Activated T-helper 17 cell treated with anti-CD3 and anti-CD28 coated beads, Interleukin-2, amount 50 U/mL, for 72 hours (primary cell): ENCODE measurements at places on chromosomes 12 and 14.

GRCh38 chr12:49068879-49069506, 786 bp downstream of the RHEBL1 start:
- ATAC-seq = no peak

- ATAC-seq = no peak
Measured at GRCh38 chr14:72783741-72784140, 110.2 kb downstream of the DPF3 start.

GRCh38 chr12:2805143-2805520, 7.3 kb upstream of the ITFG2 start:
- no peak for ATAC-seq

DNA sequence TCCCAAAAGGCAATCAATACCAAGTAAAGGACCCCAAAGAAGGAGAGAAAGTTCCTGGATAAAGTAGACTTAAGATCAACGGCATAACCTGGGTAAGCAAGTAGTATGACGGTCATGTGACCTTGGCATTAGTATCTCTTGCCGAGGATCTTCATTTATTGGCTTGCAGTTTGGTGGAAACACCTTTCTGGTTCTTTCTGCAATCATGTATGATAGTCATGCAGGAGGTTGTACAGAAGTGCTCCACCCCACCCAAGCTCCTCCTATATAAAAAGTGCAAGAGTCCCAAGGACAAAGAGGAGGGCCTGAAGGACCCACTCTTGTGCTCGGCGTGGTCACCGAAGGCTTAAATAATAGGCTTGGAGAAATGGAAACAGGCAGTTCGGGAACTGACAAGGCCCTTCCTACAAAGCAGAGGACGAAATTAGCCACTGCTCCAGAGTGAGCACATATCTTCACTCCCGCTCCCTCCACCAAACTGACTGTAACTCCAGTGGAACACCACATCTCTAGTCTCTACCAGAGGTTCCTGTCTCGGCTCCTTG, 750 bp downstream of the CS start:
- peak; percentile 2 for ATAC-seq

- no peak for ATAC-seq
Measured at GRCh38 chr12:89622115-89622514, 86.5 kb downstream of the ATP2B1 start.

- ATAC-seq = peak; percentile 98
Measured at GRCh38 chr12:52327052-52327829, 6.0 kb upstream of the KRT83 start.

DNA sequence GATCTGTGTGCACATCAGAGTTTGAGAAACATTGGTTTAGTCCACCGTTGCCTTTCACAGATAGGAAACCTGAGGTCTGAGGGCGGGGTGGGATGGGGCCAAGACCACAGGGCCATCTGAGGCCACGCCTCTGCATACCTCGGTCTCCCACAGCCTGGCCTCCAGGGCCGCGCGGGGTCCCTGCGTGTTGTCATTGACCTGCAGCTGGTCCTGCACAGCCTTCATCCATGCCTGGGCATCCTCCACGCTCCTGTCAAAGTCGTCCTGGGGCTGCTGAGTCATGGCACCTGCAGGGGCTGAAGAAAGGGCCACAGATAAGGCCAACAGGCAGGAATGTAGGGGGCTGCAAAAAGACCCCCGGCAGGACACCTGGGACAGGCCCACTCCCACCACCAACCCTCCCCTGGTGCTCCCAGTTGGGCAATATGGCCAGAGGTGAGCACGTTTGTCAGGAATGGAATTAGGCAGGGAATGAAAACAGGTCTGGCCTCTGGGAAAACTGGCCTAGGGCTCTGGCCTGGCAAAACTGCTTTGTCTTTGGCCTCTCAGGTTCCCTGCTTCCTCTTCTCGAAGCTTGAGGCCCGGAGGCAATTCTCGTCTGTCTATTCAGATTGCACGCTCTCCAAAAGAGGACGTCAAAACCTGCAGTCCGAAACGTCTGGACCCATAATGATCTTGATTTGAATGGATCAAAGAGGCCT, 40.8 kb downstream of the SYNE3 start:
- no peak for ATAC-seq

DNA sequence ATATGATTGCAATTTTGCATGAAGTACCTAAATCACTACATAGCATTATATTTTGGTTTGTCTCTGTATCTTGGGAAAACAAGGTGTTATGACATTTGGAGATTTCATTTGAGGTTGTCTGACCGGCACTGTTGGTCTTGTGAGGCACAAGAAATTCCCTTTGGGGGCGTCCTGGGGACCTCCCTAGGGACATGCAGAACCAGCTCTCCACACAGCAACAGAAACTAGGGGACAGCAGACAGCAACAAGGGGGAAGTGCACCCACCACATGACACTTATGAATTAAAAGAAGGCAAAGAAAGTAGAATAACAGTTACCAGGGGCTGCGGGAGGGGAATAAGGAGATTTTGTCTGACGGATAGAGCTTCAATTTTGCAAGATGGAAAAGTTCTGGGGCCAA, 14.4 kb downstream of the DDX54 start:
- no peak for ATAC-seq

GRCh38 chr14:24408764-24409163, 10.0 kb downstream of the NYNRIN start:
- ATAC-seq = no peak

- ATAC-seq = no peak
Measured at GRCh38 chr12:5188472-5188871, 144.8 kb downstream of the KCNA5 start.

GRCh38 chr12:109743076-109743910, 29.7 kb downstream of the FAM222A start:
- no peak for ATAC-seq

DNA sequence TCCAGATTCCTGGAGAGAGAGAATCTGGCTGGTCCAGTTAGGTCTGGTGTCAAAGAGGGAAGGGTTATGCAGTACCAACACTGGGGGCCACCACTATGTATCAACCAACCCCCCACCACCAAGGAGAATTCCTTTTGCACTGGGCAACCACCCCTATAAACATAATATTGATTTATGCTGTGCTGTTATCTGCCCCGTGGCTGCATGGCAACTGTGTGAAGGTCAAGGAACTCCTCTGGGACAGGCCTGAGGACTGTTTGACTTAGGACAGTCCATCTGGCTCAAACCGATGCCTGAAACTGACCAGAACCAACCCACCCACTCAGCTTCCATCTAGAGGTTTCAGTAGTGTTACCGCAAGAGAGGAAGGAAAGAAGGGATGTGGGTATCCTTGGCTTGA, 20.5 kb downstream of the PLEKHH1 start:
- ATAC-seq = no peak

GRCh38 chr14:105047283-105048016, 17.8 kb downstream of the GPR132 start:
- ATAC-seq = peak; percentile 34

DNA sequence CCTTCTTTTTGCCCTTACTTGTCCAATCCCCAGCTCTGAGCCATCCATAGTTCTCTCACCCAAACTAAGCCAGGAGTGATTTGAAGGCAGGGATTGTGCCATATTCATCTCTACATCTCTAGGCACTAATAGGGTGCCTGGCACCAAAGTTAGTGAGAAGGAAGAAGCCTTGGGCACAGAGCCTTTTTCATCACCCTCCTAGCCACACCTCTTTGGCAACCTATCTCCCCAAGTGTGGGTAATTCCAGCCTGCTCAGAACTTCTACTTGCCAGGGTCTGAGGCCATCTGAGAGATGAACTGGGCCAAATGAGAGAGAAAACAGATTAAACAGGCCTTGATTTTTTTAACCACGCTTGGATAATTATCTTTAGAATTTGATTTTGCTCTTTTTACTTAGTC, 61.3 kb downstream of the PHLDA1 start:
- ATAC-seq = no peak

DNA sequence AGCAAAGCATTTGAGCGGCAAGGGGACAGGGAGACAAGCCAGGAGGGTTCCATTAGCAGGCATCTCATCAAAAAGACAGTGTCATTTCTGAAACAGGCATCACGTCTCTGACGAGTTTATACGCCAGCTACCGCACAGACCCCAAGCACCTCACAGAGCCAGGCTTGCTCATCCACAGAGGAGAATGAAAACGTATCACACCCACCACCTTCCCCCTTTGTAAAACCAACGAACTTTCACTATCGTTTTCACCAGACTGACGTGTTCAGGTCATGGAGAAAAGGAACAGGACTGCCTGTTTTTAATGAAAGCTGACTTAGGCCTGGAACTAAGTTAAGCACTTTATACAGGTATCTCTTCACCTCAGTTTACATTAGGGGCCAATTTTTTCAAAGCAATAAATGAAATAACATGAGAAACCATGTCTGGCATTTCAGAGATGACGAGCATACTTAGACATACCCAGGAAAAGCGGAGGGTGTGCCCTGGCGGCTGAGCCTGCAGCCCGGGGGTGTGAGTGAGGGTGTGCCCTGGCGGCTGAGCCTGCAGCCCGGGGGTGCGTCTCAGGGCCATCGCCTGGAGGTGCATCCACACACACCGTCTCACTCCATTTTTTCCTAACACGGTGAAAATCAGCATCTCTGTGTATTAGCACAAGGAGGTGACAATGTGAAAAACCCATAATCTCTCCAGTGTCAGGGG, 41.9 kb downstream of the STX2 start:
- ATAC-seq = peak; percentile 97
